ENCODE measurements at places on chromosomes 7 and 10.

DNA sequence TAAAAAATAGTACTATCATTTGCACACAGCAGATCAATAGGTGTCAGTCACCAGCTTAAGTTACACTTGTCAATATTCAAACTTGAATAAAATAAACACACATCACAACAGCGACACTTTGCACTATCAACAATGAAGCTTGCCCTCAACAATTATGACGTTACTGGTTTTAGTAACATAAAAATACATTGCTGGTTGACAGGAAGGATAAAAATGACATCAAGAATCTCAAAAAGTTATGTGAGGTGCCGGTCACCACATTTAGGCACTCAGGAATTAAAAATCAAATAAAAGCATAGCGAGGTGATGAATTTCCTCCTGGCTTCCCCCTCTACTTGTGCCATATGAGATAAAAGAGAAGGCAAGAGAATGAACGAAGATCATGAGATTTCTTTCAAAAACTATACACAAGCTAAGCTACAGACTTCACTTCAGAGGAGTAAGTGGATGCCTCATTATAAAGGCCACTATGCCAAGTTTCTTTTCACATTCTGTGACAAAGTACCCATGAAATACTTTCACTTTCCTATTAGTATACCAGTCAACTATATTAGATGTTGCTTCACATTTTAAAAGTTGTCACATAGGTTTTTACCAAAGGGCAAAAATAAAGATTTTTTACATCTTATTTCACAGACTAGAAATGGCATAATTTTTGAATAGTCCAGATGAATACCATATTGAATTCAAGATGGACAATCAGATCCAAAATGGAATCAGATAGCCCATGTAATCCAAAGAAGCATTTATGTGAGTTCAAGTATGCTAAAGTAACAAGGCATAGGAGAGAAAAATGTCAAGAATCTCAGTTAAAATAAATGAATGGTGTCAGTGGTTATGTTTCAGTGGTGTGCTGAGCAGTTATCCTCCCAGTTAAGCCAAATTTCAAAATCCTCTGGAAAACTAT lies 3.6 kb downstream of the CCDC71L start:
- DNase-seq: no peak

GRCh38 chr10:47060356-47060755 lies 149.1 kb downstream of the PTPN20 start:
- DNase-seq: no peak

GRCh38 chr7:32680259-32681173 lies 185.2 kb downstream of the AVL9 start:
- DNase-seq: no peak

DNA sequence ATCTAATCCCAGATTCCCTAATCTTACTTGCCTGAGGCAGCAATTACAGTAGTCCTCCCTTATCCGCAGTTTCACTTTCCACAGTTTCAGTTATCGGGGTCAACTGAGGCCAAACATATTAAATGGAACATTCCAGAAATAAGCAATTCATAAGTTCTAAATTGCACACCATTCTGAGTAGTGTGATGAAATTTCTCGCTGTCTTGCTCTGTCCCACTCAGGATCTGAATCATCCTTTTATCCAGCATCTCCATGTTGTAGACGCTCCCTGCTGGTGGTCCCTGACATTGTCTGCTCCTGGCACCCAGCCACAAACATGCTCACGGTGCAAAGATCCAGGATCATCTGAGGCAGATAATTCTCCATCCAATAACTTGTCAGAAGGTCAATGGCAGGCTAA lies 128.7 kb upstream of the CXCL12 start:
- no peak for DNase-seq

DNA sequence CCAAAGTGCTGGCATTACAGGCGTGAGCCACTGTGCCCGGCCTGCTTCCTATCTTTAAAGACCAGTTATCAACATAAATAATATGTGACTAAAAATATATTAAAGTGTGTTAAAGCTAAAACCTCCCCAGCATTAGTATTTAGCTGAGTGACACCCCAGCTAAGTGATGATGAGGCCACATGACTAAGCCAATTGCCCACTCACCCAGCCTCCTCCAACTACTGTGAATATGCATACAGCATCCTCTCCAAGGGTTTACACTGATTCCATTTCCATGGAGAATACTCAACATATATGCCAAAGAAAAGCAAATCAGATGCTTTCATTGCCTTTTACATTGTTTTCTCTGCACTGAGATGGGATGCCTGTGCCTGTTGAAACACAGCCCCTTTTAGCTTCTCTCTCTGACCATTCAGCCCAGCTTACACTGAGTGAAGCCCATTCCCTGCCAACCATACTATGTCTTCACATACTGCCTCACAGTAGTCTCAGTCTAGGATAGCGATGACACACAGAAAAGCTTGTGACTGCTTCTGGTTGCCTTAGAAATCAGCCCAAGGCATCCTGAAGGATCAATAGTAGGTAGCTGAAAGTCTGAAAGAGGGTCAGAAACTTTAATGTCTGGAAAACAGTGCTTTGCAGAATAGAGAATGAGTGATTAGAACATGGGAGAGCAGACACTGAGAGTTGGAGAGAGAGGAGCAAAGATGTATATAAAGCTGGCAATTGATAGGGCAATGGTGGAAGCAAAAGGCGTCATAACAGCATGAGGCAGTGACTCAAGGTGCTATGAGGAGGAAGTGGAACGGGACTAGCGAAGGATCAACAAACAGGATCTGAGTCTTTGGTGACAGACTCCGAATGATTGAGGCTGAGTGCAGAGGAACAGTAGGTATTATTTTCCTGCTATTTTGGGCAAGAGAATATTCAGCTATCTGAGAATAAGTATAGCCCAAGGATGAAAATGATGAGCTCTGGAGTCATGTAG lies 19.8 kb upstream of the ATE1 start:
- no peak for DNase-seq

- DNase-seq: no peak
These were observed 186.3 kb upstream of the ADARB2 start for GRCh38 chr10:1923586-1923985.

All from NCI-H345 (cell line).